ENCODE measurements at places on chromosomes 13 and 19.

DNA sequence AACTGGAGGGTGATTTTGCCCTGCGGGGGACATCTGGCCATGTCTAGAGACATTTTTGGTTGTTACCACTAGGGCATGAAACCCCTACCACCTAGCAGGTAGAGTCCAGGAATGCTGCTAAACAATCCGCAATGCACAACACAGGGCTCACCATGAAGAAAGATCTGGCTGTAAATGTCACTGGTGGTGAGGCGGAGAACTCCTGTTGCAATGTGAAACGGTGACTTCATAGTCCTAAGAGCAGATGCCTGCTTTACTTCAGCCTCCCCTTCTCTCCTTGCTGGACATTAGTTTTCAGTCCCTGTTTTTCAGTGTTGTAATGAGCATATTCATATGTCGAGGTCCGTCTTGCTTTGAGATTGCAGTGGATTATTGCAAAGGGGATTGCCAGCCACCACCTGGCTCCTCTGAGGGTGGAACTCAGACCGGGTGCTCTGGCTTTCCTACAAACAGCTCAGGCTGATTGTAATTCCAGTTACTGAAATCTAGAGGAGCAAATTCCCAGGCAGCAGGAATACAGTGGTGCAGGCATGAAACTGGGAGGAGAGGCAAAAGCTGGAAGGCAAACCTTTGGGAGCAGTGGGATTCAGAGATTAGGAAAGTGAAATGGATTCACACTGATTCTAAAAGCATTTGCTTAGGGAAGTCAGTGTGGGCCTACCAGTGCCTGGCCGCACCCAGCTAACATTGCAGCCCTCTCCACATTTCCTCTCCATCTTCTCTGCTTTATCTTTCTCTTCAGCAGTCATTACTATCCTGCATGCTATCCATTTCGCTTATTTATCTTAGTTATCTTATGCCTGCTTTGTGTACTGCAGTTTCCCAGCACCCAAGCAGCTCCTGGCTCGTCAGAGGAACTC is 76.1 kb upstream of the PCDH8 start:
- no peak for DNase-seq

DNA sequence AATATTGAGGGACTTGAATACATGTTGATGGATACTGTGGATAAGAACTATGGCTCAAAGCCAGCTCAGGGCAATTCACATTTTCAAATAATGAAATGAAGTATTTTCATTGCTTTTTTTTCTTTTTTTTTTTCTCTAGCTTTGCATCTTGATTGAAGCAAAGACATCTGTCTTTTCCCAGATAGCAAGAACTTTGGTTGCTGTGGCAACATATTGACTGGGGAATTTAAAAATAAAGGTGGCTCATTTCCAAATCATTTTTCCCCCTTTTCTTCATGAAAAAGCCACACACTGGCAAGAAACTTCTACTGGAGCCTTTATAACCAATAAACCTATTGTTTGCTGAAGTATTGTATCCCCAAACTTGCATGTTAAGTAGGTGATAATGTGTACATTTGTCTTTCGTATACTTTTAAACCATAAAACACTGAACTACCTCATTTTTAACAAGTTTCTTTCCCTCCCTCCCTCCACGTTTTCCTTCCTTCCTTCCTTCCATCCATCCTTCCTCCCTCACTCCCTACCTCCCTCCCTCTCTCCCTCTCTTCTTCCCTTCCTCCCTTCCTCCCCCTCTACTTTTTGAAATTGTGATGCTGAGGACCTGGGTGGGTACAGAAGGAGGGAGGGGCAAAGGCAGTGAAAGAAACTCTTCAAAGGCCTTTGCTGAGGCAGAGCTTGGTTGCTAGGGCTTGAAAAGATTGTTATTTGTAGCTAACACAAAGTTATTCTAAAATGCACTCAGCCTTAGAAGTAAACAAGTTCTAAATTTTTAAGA is 343.5 kb upstream of the SPRY2 start:
- no peak for DNase-seq

DNA sequence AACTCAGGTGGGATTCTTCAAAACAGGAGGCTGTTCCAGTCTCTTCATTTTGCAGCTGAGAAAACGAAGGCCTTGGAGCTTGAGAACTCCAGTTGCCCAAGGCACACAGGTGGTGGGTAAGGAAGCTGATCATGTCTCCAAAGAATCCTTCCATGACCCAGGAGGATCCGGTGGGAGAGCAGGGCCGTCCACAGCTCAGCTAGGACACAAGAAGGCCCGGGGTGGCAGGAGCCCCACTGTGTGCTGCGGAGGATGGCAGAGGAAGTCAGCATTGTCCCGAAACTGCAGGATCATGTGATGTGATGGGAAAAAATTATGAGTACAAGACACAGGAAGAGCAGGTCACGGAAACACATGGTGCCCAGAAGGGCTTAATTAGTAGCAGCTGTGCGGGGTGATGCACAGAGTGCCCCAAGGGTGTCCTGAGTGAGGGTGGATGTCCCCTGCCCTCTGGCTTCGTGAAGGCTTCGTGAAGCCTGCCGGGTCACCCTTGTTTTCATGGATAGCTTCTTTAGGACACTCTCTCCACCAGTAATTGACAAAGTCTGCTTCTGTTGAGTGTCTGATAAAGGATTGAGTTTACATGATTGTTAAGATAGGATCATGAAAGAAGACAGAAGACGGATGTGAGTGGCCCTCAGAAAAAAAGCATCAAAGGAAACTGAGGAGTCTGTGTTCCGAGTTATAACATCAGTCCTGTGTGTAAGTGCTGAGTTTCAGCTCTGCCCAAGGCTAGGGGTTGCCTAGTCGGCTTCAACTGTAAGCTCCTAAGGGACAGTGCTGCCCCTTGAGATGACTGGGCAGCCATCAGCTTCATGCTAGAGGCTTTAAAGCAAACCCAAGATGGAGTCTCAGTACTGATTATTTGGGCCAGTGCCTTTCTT is 33.8 kb upstream of the SACS start:
- no peak for DNase-seq

DNA sequence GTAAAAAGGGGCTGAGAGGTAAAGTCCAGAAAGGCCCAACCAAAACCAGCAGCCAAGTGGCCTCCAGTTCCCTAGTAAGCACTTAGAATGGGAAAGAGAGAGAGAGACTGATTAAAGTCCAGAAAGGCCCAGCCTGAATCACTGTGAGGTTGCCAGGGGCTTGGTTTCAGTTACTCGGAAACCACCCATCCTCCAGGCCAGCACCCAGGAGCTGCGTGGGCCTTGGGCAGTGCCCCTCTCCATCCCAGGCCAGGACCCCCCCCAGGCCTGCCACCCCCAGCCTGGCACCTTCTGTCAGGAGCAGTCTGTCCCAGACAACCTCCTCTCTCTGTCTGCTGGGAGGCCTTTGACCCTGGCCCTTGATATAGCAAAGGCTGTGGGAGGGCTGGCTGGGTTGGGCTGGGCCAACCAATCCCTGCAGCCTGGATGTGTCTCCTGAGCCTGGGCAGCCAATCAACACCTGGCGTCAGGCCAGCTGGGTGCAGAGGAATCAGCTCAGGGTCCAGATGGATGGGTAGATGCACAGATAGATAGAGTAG is at the start of gene CYP4F2:
TSS of gene CYP4F2 (minus strand) at position 337 of the 539 bp plus-strand sequence. CDS start 463 bp downstream, outside the sequence.
- DNase-seq: no peak

DNA sequence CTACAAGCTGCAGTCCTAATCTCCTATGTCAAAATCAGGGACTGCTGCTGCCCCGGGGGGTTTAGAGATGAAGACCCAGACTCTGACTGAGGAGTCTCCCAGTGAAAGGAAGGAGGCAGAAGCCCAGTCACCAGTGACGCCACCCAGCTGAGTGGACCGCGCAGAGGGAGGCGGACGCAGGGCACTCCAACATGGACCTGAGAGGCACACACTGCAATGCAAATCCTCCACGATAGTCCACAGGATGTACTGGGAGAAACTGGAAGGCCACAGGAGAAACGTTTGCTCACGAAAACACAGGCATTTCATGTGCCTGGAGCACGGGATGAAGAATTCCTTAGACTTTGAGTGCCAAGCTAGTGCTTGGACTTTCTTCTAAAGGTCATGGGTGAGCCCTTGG is 58.3 kb downstream of the IRS2 start:
- no peak for DNase-seq

DNA sequence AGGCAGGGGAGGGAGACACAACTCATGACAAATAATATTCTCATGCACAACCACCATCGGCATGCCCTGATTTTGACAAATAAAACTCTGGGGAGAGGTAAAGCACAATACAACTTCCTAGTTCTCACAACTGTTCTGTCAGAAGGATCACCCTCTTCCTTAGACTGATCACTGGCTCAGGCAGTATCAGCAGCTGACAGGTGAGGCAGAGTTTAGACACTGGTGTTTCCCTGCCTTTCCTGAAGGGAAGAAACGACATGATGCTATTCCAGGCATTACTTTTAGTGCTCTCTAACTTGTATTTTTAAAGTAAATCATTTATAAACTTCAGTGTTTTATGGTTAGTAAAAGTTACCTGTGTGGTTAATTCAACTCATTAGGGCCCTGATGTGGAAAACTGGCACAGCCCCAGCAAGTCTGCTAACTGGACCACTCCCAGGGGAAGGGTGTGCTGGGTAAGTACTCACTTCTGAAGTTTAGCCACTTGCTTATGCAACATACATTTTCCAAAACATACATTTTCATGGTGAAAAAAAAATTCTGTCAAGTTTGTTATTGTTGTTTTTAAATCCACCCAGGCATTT is 82.8 kb downstream of the CRYL1 start:
- no peak for DNase-seq

GRCh38 chr13:29170436-29171082 is 350.4 kb downstream of the MTUS2 start:
- DNase-seq: no peak

DNA sequence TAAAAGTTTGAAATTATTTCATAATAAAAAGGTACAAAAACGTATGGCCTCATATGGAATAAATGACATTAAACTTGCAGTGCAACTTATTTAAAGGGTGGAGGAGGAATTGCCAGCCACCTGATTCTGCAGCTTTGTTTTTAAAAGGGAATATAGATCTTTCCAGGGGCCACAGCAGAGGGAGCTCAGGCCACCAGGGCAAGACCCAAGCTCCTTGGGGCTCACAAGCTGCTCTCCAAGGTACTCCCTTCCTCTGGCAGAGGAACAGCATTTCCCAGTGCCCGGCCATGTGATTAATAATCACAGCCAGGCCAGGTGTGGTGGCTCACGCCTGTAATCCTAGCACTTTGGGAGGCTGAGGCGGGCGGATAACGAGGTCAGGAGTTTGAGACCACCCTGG is 6.2 kb downstream of the ACOD1 start:
- DNase-seq: no peak

DNA sequence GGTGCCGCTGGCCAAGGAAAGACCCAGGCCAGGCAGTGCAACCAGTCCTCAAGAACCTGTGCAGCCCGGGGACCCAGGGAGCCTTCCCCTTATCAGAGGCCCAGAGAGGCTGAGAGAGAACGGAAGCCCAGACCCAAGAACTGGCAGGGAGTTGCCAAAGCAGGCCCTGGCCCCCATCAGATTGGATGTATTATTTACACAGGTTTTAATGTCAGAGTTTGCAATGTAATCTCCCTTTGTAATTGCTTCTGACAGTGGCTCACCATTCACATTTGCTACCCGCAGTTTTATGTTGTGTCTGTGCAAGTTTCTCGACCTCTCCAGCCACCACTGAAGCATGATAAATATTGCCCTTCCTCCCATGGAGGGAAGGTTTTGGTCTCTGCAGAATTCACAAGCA is 660.9 kb downstream of the LIG4 start:
- no peak for DNase-seq

- no peak for DNase-seq
These were observed 85.7 kb downstream of the CYSLTR2 start for GRCh38 chr13:48739386-48739964.

DNA sequence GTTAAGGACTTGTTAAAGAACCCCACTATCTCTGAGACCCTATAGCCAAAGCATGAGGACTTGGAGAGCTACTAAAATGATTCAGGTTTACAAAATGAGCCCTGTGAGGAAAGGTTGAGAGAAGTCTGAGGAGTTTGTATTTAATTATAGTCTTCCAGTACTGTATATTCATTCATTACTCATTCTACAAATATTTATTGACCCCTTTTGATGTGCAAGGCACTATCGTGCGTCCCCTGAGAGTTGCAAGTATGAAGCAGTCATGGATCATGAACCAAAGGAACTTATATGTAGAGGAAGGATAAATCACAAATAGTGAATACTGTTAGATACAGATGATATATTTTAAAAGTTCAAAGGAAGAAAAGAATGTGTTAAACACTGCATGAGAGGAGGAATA is 84.4 kb downstream of the DNAJC15 start:
- no peak for DNase-seq

- DNase-seq: no peak
These were observed 10.2 kb downstream of the MKNK2 start for GRCh38 chr19:2040647-2041432.

DNA sequence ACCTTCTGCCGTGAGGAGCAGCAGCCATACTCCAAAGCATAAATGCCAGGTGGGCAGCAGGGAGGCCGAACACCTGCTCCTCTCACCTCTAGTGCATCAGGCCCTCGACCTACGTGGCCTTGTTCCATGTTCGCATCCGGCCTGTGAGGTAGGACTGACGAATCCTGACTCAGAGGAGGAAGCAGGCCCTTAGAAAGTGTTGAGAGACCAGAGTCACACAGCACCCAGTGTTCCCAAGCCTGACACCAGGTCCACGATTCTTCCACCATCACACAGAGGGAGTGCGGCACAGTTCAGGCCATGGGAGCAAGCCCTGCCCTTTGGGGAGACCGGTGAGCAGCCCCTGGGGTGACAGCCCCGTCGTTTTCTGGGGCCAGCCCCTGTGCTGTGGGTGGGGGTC is 14.7 kb downstream of the ATP12A start:
- no peak for DNase-seq

DNA sequence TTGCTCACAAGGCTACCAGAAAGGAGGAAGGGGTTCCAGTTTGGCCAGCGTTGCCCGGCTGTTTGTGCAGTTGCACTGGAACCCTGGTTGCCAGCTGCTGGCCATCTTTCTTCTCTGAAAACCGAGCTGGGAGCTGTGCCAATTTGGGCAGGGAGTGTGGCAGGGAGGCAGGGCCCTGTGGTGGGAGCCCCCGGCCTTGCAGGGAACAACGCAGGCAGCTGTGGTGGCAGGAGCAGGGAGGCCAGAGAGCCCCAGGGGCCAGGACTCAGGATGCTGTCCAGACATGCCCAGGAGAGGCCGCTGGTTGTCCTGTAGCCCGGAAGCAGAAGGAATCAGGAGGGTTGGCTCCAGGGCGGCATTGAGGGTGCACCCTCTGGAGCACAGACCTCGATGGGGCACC is 4.8 kb downstream of the KMT5C start:
- DNase-seq: peak; percentile 44

GRCh38 chr13:63307228-63307627 is 1891.6 kb upstream of the PCDH20 start:
- no peak for DNase-seq
